ENCODE measurements at places on chromosomes 7 and 10.
A peak's percentile ranks its signal among the peaks of the same experiment; 100 is the strongest.

- no peak for DNase-seq
Observed at GRCh38 chr7:33185786-33186185, 56.4 kb downstream of the BBS9 start.

DNA sequence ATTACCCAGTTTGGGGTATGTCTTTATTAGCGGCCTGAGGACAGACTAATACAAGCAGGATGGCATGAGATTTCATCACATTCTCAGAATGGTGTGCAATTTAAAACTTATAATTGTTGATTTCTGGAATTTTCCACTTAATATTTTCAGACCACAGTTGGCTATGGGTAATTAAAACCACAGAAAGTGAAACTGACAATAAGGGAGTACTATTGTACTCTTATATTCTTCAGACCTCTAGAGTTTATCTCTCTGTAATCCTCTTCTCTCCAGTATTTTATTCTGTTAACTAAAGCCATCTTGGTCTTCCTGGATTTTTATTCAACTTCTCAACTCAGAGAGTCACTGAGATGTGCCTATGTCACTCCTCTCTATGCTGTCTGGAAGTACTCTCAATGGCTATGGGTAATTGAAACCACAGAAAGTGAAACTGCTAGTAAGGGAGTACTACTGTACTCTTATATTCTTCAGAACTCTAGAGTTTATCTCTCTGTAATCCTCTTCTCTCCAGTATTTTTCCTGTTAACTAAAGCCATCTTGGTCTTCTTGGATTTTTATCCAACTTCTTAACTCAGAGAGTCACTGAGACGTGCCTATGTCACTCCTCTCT is 118.3 kb downstream of the PPP1R17 start:
- DNase-seq = no peak

DNA sequence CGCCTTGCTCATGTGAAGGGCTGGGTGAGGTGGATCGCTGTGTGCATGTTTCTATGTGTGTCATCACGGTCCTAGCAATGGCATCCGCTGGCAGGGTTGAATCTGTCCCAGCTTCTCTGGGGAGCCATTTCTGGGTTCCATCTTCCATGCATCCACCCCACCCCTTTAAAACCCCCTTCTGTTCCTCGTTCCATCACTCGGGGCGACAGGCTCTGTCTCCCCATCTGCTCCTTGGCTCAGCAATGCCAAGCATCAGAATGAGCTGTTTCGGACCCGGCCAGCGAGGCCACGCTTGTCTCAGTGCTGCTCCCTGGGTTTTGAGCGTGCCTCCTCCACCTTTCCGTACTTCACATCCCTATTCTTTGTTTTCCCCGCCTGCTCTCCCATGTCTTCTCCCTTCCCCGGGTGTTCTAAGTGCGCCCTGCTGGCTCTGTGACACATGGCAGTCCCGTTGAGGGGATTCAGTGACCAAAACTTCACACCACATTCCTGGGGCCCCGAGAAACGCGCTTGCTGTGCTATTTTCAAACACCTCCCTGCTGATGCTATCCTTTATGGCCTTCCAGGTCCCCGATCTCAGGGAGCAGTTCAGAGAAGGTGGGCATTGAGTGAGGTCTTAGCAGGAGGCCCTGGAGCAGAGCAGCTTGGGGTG is 554.1 kb upstream of the FOXK1 start:
- DNase-seq = no peak

- DNase-seq = peak; percentile 54
Observed at GRCh38 chr7:122092964-122093797, 50.9 kb downstream of the AASS start.

GRCh38 chr7:132508724-132509353 is 67.4 kb downstream of the PLXNA4 start:
- no peak for DNase-seq

GRCh38 chr10:52258799-52259425 is 55.2 kb upstream of the DKK1 start:
- no peak for DNase-seq

GRCh38 chr10:31157123-31158010 is 125.7 kb upstream of the ZNF438 start:
- no peak for DNase-seq

DNA sequence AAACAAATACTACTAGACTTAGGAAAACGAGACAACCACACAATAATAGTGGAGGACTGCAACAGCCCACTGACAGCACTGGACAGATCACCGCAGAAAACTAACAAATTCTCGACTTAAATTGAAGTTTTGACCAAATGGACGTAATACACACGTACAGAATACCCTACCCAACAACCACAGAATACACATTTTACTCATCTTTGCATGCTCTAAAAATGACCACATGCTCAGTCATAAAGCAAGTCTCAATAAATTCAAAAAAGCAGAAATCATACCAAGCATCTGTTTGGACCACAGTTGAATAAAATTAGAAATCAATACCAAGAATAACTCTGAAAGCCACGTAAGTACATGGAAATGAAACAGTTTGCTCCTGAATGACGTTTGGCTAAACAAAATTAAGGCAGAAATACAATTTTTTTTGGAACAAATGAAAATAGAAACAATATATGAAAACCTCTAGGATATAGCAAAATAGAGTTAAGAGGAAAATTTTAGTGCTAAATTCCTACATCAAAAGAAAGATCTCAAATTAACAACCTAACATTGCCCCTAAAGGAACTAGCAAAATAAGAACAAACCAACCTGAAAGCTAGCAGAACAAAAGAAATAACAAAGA is 30.6 kb downstream of the MAPK8 start:
- DNase-seq = no peak

GRCh38 chr10:44284198-44285084 is 100.5 kb downstream of the CXCL12 start:
- DNase-seq = no peak

DNA sequence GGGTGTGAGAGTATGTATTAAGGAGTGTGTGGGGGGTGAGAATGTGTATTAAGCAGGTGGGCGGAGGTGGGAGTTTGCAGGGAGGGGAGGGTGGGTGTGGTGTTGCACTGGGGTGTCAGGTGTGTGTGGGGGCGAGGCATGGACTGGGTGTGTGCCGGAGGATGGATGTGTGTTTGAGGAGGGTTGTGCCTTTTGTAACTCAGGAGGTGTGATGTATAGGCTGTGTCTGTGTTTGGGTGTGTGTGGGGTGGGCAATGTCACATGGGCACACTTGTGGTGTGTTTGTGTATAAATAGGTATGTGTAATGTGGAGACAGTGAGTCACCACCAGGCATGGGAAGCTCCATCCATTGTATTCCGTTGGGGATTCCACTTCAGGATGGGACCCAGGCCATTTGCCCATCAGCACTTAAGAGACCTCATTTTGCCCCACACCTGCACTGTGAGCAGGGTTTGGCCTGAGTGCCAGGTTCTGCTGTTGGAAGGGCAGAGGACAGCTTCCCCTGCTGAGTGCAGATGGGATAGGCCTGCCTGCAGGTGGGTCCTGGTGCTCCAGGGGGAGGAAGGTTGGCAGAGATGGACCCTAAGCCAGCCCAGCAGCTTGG is 5.8 kb downstream of the UNC5B start:
- DNase-seq = no peak

GRCh38 chr10:132967540-132967939 is 25.2 kb upstream of the CFAP46 start:
- peak; percentile 13 for DNase-seq

Measured in right lobe of liver (tissue), 6 donors.